ENCODE measurements at places on chromosomes 3 and 15.

DNA sequence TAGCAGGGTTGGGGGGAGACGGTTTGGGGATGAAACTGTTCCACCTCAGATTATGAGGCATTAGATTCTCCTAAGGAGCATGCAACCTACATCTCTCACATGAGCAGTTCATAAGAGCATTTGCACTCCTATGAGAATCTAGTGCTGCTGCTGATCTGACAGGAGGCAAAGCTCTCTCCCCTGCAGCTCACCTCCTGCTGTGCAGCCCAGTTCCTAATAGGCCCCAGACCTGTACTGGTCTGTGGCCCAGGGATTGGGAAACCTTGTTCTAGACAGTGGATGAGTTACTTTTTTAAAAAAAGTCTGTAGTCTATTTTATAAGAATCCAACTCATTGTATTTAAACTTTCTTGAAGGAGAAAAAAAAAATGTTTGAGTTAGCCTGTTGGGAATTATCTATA is 100.0 kb downstream of the HHLA2 start:
- no peak for DNase-seq

DNA sequence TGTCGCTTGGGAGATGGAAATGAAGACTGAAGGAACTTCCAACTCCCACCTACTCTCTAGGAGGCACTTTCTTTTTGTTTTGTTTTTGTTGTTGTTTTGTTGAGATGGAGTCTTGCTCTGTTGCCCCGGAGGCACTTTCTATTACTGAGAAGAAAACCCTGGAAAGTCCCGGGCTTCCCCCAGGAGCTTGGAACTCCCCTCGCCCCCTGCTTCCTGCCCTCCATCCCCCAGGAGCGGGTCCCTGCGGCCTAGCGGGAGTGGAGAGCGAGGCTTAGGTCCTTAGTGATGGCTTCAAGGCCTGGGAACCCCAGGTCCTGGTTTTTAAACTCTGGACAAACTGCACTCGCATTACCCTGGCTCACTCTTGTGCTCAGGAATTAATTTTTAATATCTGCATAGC is 195.7 kb downstream of the OCA2 start:
- DNase-seq: no peak

GRCh38 chr15:66715720-66716655 is 14.0 kb downstream of the SMAD6 start:
- no peak for DNase-seq

DNA sequence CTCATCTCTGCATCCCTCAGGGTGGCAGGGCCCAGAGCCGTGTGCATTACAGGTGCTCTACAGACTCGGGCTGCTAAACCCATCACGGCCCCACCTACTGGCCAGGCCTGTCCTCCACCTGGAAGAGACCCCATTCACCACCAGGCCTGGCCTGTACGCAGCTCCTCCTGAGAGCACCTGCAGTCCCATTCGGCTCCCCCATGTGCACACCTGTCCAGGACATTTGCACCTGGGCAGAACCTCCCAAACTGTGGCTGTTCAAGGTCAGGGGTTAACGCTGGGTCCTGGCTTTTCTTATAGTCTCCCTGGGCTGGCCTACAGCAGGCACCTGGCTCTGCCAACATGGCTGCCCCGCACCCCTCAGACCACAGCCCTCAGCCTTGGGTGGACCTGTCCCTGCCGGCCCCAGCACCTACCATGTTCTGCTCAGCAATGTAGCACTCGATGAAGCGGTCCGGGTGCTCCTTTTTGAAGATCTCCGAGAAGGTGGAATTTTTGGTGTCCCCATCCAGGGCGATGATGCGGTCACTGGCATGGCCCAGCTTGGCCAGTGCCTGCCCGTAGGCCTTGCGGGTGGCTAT is 25.7 kb downstream of the TKT start:
- DNase-seq: no peak

DNA sequence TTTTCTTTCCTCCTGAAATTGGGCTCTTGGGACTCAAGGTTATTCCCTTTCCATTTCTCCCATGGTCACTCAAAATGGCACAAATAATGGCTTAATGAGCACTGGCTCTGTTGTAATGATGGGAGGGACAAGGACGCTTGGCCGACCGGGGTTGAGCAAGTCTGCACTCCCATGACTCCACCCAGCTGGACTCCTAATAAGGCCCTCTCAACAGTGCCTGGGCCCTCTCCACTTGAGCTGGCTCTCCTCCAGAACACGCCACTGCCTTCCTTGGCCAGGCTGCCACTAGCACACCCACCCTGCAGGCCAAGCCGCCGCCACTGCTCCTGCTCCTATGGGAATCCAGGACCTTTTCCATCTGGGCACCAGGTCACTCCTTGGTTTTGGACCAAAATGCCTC is 42.3 kb downstream of the ADCY5 start:
- DNase-seq: no peak

- DNase-seq: no peak
These were observed 99.2 kb downstream of the HES1 start for GRCh38 chr3:194235160-194235559.

DNA sequence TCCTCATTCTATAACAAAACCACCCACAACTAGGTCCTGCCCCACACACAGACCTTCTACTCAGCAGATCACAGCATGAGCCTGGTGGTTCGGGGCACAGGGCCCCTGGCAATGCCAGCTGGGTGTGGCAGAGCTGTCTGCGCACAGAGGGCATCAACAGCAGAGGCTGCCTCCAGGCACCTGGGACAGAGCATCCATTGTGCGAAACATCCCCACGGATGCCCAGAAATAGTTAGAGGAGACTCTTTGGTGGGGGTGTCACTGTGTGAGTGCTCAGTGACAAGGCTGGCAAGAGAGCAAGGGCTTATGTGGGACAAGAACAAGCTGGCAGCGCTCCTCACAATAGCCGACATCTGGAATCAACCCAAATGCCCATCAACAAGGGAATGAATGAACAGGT is 487.4 kb upstream of the PROK2 start:
- DNase-seq: no peak

- no peak for DNase-seq
These were observed 85.9 kb downstream of the AGBL1 start for GRCh38 chr15:86165265-86166211.

DNA sequence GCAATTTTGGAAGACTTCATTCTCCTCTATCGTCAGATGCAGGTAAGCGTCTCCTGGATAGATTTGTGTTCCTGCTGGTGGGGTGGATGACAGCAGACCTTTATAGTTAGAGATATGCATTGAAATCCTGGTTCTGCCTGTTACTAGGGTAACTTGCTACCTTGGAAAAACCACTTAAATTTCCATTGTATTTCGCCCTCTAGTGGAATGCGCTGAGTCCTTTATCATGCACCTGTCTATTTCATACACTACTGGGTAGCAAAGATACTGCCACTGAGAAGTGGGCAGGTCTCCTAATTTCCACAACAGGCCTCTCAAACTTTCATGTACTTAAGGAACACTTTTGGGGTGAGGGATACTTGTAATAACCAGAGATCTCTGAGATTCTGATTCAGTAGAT is 209.5 kb upstream of the SUCLG2 start:
- DNase-seq: no peak

DNA sequence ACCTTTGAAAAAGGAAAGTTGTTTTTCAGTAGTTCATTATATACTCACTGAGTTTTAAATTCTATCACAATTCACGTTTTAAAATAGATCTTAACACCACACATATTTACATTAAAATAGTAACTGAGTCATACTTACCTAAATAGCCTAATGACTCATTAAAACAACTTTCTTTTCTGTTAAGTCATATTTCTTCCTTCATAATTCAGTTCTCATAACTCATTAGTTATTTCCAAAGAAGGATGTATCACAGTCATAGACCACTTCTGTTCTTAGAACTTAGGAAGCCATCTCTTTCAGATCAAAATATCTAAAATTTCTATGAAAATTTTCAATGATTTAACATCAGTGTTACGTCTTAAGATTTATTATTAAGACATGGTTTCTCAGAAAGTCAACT is 885.9 kb downstream of the FHIT start:
- no peak for DNase-seq

GRCh38 chr3:112847692-112848091 is 1.0 kb upstream of the CD200R1L start:
- DNase-seq: peak; percentile 35

DNA sequence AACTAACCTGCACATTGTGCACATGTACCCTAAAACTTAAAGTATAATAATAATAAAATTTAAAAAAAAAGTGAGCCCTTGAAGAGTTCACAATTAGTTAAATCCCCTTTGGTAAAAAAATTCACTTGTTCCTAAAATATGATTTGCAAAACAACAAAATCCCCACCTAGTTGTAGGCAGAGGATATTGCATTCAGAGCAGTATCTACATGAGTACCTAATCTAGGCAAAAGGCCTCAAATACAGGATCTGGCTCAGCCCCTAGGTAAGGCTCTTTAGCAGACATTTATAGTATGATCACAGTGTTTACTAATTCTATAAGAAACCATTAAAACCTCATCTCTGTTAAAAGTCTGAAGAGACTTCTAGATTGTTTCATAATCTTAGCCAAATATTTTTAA is 89.3 kb upstream of the CCDC80 start:
- no peak for DNase-seq

DNA sequence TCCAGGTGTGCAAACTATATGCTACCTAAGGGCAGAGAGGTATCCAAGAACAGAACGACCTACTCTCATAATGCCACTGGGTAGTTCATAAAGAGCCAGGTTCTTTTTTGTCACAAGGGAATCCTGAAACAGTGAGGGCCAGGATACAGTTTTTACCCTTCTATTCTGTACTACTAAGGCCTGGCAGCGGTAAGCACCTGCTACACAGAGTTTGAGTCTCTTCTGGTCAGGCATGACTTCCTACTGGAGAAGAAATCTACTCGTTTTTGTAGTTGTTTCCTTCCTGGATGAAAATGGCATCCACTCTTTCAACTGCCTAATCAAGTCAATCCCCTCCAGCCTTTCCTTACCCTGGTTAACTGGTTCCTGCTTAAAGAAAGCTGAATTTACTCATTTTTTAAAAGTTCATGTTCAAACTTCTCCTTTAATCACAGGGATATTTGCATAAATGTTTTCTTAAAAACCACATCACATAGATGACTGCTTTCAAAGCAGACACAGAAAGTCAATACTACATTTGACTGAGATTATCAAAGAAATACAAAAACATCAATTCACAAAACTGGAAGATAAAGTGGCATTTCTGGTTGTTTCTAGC is 40.0 kb downstream of the MAP4 start:
- DNase-seq: no peak

DNA sequence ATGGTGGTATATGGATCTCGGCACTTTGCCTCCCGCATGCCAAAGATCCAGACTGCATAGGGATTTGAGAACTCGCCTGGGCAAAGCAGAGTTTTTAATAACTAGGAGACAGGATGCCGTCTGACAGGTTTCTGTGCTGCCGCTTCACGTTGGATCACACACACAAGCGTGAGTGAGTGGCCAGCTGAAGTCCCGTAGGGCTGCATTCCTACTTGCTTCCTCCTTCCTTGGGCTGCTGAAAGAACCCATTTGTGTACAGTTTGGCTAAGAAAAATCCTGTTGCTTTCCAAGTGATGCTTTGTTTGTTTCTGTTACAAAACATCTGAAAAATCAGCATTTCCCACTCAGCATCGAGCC is 604.3 kb upstream of the CFAP20DC start:
- DNase-seq: no peak

DNA sequence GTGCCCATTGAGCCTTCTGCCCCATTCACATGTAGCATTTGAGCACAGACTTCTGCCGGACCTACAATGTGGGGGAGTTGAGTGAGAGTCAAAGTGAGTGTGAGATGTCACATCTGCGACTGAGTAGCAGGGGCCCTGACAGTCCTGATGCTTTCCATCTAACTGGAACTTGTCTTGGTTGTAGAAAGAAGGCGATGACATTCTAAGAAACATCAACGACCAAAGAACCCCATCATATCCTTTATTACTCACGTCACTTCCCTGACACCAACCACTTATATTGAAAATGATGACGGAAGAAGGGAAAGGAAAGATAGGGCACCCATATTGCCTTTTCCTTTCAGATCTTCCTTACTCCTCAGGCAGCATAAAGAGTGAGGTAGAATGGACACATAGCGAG is 30.5 kb downstream of the SMAD3 start:
- no peak for DNase-seq

DNA sequence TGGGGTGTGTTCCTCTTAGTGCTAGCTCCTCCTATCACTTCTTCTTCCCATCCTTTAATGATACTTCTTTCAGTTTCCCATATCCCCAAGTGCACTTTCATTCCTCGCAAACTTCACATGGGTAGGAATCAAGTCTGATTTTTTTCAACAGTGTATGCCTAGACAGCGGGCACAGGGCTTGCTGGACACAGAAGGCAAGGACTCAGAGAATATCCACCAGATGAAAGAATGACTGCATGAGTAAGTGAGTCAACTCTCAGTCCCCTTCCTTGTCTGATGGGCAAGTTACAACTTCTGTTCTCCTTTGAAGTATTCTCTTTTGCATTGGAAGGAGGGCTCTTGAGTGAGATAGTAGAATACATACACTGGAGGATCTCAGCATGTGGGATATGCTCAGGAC is 3.1 kb upstream of the SQOR start:
- no peak for DNase-seq

DNA sequence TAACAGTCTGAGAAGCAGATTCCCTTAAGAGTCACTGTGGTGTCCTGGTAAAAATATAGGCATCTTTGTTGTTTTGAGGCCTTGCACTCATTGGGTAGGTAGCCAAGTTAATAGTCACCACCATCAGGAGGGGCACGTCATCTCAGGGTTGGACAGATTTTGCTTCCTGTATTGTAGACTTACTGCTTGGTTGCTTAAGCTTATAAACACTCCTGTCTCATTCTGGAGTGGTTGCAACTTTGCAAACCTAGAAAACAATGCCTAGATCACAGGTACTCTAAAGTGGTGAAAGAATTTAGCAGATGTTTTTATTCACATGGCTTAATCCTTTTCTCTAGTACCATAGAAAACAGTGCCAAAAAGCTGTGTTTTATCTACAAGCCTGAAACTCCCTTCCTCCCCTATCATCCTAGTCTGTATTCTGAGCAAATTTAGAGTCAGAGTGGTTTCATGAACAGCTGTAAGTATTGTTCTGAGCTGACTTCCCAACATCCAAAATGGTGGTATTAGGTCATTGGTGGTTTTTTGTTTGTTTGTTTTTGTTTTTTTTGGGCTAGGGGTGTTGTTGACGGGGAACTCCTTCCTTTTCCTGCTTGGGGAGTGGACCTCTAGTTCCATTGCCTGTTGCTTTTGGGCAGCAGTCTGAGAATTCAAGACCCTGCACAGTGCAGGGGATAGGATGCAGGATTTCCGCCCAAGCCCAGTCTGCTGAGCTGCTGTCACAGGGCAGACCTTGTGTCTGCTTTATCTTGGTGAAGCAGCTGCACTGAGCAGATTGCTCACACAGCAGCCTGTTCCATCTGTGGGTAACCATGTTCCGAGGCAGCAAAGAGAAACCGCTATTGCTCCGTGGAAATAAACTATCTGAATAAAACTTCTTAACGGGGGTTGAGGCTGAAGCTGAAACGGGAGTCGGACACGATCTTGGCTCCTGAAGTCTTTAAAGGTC is 202.0 kb downstream of the AKAP13 start:
- DNase-seq: peak; percentile 71

GRCh38 chr3:44104668-44105321 is 136.9 kb upstream of the TOPAZ1 start:
- DNase-seq: no peak

- no peak for DNase-seq
These were observed 142.7 kb downstream of the ALDH1A2 start for GRCh38 chr15:57922776-57923175.
